ENCODE measurements at places on chromosomes 3 and 15.

DNA sequence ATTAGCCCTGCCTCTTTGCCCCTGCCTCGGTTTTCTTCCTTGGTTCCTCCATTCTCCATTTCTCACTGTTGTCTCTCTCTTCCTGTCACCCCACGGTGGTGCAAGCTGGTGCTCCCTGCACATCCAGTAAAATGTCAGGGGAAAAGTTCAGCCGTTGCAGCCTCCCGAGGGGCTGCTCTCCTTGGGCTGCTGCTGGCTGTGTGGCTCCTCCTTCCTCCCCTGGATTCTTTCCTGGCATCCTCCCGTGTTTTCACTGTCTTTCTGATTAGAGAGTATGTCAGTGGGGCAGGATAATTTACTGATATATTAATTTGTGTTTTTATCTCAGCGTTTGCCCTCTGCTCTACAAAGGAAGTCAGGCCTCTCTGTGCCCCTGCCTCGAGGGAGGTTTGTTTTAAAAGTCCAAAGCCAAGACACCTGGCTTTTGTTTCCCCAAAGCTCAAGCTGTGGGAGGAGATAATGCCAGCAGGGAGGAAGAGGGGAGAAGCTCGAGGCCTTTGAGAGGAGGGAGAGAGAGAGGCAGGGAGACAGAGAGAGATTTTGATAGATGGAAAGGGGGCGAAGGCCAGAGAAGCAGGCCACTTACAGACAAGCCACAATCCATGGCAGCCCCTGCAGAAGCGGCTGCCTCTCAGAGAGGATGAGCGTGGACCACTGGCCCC, 150.3 kb upstream of the NR2F2 start:
- DNase-seq, result no peak

DNA sequence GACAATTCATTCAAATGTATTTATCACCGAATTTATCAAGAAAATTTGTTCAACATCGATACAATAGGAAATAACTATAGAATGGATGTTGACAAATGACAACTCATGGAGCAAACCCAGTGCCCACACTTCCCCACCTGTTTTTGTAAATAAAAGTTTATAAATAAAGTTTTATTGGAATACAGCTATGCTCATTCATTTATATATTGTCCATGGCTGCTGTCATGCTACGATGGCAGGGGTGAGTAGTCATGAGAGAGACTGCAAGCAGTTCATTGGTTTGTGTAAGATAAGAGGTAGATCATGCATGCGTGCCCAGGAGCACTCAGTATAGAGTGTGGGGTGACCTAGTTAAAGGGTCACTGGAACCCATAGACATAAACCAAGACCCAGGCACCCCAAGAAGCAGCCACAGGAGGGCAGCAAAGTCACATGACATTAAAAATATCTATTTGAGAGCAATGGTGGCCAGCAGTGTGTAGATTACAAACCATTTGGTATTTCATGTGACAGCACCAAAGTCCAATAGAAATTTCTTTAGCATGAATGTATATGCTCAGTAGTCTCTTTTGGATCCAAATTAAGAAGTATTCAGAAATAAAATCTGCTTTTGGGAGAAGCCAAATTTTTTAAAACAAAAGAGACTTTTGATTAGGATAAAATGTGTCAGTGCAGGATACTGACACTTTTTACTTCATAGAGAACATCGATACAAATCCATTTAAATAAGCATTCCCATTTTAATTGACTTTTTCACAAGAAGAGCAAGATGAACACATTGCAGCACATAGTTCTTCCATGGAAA, 794.8 kb downstream of the MCTP2 start:
- DNase-seq, result no peak

GRCh38 chr3:52040600-52040999, 15.8 kb downstream of the DUSP7 start:
- DNase-seq, result no peak

DNA sequence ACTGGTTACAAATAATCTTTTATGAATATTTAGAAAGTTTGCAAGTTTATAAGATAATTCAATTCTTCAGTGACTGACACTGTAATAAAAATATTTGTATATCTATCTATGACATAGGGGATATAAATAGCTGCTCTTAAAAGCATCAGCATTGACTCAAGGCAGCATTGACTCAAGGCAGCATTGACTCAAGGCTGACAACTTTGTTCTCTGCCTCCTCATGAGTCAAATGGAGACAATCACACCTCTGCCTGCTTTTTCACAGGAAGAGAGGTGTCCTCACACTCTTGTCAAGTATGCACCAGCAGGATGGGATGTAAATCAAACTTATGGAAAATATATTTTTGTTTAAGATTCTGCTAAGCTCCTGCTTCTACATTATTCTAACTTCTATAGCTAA, 1173.1 kb downstream of the NSUN3 start:
- DNase-seq, result no peak

GRCh38 chr3:134721214-134721613, 70.4 kb upstream of the KY start:
- DNase-seq, result no peak

GRCh38 chr3:42723219-42723618, 20.6 kb upstream of the HHATL start:
- DNase-seq, result no peak

GRCh38 chr3:153285194-153285641, 123.2 kb downstream of the RAP2B start:
- no peak for DNase-seq
